ENCODE measurements at places on chromosomes 2 and 18.

DNA sequence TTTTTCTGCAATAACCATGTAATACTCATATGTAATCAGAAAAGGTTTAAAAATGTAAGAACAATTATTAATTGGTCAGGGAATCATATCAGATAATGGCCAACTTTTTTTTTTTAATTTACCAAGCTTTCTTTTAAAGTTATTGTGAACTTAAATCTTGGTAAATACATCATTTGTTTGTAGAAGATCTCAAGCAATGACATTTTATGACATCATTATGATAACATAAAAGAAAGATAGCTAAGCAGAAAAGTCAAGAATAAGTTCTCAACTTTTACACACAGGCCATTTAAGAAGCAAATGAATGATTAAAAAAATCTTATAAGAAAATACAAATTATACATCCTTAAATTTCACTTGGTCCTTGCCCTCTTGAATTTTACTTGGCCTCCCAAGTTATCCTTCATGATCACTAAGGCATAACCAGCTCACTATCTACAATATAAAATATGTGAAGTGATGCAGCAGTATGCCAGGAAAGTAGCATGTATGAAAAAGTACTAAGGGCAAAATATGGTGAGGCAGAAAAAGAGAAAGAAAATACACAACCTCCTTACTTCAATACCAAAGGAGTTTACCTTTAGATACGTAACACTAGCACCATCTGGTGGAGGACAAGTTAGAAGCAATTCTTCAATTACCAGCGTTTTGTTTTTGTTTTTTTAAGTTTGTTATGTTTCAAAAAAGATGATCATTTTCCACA, 116.6 kb downstream of the SRBD1 start:
- no peak for DNase-seq

GRCh38 chr2:210860276-210860675, 303.9 kb downstream of the CPS1 start:
- DNase-seq = no peak

GRCh38 chr18:11368020-11368419, 218.7 kb upstream of the PIEZO2 start:
- no peak for DNase-seq

- DNase-seq = no peak
Observed at GRCh38 chr2:76498360-76498759, 787.6 kb upstream of the GCFC2 start.

- DNase-seq = no peak
Observed at GRCh38 chr2:187093771-187094412, 244.9 kb upstream of the ZSWIM2 start.

Data from testis (tissue), 5 donors.